ENCODE measurements at places on chromosomes 1 and 21.

DNA sequence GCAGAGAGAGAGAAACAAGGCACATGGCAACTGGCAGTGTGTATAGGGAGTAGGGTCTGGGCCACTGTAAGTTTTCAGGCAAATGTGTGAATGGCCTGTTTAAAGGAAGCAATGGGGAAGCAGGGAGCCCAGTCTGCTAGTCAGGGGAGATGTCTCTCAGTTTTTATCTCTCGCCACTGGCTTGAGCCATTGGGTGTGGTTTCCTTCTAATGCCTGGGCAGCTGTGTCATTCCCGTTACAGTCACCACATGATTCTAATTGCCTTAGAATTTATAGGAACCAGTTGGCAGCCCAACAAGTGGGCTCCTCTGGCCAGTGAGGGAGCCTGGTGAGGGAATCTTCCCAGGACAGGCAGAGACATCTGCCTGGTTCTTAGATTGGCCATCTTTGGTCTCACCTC, 182.4 kb downstream of the DISC1 start:
- no peak for DNase-seq

- DNase-seq = no peak
Measured at GRCh38 chr1:160363951-160364735, 2.7 kb upstream of the NHLH1 start.

DNA sequence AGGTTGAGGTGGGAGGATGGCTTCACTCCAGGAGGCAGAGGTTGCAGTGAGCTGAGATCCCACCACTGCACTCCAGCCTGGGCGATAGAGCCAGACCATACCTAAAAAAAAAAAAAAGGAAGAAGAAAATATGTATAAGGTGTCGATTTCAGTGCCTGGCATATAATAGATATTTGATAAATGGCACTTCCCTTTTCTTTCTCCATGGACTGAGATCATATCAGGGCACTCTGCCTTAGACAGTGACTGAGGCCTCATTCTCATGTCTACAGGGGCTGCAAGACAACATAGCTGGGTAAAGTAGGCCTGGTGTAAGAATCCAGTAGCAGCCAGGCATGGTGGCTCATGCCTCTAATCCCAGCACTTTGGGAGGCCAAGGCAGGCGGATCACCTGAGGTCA, 21.2 kb downstream of the PCAT6 start:
- no peak for DNase-seq

DNA sequence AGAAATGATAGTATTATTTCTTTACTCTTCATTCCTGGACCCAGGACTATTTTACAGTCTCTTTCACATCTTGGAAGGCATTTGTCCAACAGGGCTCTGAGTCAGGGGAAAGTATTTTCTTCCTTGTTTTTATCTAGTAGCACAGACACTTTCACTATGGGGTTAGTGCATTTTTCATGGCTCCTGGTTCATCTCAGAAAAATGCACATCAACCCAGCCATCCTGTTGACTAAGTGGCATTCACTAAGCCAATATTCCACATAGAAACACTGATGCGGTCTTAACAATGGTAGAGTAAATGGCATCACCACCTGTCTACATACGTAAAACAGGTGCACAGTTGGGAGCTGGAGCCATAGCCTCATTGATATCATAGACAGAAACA, 87.4 kb upstream of the C1orf21 start:
- DNase-seq = no peak

GRCh38 chr1:71046891-71047634, 553 bp downstream of the PTGER3 start:
- DNase-seq = peak; percentile 32

DNA sequence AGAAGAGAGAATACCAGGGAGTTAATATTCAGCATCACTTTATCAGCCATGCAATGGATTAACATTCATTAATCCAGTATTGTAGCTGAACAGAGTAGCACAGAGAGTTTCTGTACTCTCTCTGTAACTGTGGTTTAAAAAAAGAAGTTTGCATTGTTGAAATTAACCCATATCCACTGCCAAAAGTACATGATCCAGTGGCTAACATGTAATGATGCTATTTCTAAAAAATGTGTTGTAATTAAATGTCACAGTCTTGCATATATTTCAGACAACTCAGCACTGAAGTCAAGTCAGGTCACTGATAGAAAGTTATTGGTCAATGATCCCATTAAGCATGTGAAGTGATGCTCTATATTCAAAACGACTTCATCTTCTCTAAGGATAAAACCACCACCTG, 141.3 kb downstream of the NRIP1 start:
- no peak for DNase-seq

- no peak for DNase-seq
Measured at GRCh38 chr1:21875621-21876063, 61.5 kb downstream of the HSPG2 start.

DNA sequence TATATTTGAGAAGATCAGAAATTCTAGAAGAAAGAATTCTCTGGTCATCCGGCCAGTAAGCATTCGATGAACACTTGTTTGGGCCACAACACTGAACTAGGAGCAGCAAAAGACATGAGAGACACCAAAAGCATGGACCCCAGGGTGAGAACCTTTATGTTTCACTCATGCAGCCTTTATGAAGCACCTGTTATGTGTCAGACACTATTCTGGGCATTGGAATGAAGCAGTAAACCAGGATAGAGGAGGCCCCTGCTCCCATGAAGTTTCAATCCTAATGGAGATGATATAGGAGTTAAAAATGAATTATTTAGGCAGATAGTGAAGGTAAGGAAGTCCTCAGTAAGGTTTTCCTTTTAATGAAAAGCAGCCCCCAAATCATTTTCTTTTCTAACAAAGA, 43.6 kb downstream of the OLFML3 start:
- no peak for DNase-seq

DNA sequence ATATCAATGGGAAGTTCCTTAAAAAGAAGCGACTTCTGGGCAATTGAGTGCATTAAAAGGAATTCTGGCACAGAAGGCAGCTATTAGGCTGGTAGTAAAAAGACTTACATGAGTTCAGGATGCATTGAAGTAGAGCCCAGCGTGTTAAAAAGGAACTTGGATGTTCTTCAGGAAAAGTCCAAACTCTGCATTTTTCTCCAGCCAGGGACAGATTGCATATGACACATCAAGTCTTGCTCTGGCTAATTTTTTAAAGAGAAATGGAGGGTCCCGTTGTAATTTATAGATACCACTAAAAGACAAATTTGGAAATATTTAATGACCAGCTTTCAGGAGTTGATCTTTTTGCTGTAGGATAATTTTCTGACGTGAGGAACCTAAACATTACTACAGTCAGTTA, 1.2 kb downstream of the TPRG1L start:
- DNase-seq = no peak

DNA sequence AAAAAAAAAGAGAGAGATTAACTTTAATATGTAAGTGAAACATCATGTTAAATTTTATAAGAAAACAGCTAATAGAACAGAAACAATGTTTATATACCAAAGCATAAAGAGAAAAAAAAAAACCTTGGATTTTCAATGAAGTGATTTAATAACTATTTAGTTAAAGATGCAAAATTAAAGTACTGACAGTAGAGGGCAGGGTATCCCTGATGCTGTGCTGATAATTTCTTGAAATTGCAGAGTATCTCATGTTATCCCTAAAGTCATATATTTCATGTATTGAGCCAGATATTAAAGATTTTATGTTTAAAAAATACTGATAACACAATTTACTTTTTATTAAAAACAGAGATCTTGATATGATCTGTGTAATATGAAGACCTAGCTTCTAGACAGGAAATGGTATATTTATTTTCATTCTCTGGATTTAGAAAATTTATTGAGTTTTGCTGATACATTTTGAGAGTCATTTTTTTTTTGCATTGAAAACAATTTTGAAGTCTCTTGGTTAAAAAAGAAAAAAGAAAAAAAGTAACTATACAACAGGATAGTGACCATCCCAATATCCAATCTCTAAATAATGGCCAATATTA, 273.2 kb downstream of the USP25 start:
- DNase-seq = no peak

Data from activated CD8-positive, alpha-beta T cell treated with anti-CD3 and anti-CD28 coated beads, Interleukin-2, amount 10 ng/mL, durations not matched to agents 7 days and 5 days (primary cell).